NCI-H2081 treated with DMSO at 0.1 percent for 48 hours (cell line): ENCODE measurements at places on chromosomes 1 and 21.

DNA sequence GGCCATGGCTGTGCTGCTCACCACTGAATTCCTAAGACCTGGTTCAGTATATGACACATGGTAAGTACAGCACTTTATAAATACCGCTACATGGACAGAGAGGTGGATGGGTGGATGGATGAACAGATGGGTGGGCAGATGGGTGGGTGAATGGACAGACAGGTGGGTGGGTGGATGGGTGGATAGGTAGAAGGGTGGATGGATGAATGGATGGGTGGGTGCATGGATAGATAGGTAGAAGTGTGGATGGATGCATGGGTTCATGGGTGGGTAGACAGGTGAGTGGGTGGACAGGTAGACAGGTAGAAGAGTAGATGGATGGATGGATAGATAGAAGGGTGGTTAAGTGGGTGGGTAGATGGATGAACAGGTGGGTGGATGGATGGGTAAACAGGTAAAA, 54.8 kb downstream of the TMCO4 start:
- no peak for DNase-seq

GRCh38 chr1:226443033-226443432, 35.1 kb upstream of the PARP1 start:
- DNase-seq = no peak

- no peak for DNase-seq
Observed at GRCh38 chr1:238677567-238677966, 708.8 kb upstream of the CHRM3 start.

DNA sequence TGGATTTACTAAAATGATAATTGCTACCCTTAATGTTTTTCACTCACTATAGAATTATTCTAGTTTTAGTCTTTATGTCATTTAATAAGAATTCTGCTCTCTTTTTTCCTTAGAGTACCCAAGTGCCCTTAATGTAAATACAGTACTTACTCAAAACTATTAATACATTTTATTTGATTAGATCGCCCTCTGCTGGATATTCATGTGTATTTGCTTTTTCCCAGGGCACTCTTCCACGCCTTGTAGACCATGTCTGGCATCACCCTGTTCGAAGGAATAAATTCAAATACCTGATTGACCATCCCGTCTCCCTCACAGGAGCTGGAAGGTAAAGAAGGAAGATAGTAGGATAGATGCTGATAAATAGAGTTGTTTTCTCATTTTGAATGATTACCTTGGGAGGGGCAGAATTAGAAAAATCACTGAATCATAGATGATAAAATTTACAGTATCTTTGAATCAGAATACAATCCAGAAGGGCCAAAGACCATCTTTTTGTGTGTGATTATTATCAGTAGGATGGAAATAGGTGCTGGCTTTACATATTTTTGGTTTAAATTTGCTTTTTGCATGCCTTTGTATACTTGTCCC, 4.1 kb downstream of the AXDND1 start:
- peak; percentile 63 for DNase-seq

- no peak for DNase-seq
Observed at GRCh38 chr1:151972542-151973248, 21.0 kb downstream of the S100A10 start.

DNA sequence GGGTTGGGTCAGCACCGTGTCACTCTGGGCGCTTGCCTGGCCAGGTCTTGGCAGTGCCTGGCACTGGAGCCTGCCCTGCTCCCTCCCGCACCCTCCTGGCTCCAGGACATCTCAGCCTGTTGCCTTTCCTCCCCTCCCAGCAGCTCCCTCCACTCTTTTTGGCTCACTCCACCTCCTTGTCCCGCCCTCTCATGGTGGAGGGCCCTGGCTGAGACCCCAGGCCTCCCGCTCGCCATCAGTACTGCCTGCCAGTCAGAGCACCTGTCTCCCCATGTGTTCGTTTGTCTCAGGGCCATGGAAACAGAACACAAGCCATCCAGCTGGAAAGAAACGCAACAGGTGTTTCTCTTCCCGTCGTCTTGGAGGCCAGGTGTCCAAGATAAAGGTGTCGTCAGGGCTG, 61.0 kb downstream of the B3GALT5 start:
- no peak for DNase-seq

GRCh38 chr1:193494368-193494767, 308.0 kb upstream of the B3GALT2 start:
- no peak for DNase-seq

- no peak for DNase-seq
Observed at GRCh38 chr1:118300808-118301207, 115.8 kb upstream of the SPAG17 start.

DNA sequence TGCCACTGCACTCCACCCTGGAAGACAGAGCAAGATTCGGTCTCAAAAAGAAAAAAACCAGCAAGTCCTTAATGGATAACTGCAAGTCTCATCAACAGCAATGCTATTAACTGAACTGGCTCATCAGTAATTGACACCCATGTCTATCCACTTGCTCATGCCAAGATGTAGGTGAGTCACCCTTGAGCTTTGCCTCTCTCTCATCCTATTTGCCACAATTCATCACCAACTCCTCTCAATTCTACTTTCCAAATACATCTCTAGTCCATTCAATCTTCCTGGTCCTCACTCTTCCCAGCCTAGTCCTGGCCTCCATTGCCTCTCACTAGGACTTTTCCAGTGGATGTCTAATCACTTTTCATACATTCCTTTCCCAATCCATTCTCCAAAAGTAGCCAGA, 103.7 kb upstream of the PRMT6 start:
- DNase-seq = no peak

DNA sequence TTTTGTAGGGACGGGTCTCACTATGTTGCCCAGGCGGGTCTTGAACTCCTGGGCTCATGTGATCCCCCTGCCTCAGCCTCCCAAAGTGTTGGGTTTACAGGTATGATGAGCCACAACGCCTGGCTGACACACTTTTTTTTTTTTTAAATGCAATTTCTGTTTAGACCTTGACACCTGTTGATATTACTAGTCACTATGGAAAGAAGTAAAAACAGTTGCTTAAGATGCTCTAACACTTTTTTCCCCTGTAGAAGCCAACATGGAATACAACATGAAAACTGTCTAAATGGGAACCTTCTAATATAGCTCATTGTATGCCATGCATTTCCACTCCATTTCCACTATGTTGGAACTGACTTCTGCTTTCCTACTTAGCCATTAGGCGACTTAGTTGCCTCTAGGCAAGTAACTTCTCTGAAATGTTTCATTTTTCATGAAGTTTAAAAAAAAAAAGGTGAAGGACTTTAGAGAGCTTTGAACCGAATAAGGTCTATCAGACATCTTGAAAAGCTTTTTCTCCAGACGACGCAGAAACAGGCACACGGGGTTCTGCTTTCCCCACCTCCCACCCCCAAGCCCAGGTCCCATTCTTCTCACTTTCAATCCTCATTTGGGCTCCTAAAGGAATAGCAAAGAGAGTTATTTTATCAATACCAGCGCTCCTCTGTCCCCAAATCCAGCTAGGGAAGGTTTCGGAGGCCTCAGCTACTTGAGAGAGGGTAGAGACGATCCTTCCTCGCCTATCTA, 648 bp upstream of the DR1 start:
- DNase-seq = no peak

- no peak for DNase-seq
Observed at GRCh38 chr1:983798-984475, 2.0 kb upstream of the PERM1 start.

DNA sequence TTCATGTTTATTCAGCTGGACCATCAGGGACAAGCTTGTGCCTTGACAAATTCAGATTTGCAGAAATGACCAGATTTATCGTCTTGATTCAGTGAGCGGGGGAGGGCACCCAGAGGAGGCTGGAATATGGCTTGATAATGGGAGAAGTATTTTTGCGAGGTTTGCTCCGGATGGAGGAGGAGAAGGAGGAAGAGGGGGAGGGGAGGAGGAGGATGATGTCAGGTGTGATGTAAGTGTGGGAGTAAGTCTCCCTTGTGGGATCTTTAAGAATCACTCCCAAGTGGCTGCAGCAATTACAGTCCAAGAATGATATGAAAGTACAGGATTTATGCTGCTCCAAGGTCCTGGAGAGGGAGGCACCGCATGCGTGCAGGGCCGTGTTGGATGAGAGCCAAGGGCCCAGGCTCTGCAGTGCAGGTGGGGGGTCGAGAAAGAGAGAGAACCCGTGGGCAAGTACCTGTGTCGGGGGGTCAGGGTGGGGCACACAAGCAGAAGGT, 5.6 kb upstream of the ZNF496 start:
- no peak for DNase-seq

DNA sequence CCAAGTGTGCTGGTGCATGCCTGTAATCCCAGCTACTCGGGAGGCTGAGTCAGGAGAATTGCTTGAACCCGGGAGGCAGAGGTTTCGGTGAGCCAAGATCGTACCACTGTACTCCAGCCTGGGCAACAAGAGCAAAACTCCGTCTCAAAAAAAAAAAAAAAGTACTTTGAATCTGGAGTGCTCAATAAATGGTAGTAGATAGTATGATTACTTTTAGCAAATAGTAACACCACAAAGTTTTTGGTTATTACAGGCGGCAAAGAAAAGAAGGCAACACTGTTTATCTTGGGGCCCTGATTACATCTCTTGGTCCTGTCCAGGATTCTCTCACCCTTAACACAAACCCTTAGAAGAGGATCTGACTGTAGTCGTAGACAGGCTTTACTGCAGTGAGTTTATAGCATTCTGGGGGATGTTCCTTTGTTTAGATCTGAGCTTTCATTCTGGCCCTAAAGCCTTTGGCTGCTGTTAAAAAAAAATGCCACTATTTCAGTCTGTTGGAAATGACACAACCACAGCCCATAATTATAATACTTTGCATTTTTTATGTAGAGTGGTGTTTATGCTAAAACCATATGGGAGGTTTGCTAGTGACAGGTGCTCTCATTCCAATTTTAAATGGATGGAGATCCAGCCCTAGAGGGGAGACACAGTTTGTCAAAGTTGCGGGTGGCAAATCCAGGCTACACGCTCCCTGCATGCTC, 79.7 kb upstream of the SLC2A1 start:
- DNase-seq = no peak

DNA sequence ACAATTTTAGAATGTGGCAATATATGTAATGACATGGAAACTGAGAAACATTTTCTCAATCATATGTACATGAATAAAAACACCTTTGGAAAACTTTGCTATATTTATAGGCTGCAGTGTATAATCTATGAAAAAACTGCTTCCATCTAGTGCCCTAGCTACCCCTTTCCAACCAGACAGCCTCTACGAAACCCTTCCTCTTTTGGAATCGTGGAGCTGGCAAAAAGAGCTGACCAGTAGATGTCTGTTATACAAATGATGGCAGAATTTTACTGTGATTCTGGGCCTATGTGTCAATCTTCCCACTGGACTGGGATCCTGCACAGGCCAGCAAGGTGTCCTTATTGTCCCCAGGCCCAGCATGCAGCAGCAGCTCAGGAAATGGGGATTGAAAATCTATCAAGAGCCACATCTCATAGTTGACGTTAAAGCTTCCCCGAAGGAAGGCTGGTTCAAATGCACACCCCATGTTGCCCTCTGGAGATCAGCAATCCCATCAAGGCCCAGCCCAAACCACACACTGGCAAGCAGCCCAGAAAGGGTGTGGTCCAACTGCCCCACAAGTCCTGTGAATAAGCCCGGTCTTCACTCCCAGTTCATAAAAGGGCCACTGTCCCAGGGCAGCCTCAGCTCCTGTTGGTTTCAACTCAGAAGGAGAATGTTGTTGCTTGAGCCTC, 8.8 kb upstream of the FAM20B start:
- DNase-seq = no peak

DNA sequence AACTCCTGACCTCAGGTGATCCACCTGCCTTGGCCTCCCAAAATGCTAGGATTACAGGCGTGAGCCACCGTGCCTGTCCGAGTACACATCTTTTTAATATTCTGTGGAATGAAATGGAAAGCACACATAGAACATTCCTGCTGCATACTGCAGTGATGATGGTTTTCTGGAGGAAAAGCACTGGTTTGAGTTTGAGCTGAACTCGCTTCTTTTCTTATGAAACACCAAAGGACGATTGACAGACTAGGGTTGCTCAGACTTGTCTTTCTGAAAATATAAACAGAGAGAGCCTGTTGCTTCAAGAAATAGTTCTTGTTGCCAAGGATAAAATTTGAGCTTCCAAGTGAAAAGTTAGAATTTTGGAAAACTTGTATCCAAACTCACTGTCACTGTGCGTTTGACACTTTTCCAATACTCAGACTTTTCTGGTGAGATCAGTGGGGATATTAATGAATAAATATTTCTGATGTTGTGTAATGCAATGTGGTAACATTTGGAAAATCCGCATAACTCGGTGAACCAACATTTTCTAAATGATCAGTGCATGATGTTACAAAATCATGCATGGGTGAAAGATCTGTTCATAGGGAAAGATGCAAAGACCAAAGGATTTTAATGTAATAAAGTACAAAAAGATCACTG, 15.0 kb upstream of the ERMAP start:
- no peak for DNase-seq

GRCh38 chr1:169098380-169098779, 8.1 kb upstream of the ATP1B1 start:
- no peak for DNase-seq

DNA sequence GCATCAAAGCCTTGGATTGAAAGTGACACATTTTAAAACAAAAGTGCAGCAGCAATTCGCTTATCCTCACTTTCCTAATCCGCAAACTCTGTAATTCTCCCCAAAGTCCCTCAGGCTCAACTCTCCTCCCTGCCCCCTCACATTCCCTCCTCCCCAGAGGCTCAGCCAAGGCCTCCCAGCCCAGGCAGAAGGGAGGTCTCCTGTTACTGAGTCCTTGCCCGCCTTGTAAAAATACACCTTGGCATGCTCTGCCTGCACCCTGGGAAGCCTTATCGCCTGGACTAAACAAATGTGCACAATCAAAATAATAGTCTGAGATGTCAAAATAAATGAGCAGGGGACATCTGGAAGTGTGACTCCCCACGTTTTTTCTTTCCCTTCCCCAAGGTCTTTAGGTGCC, 109.7 kb downstream of the PLXNA2 start:
- no peak for DNase-seq

DNA sequence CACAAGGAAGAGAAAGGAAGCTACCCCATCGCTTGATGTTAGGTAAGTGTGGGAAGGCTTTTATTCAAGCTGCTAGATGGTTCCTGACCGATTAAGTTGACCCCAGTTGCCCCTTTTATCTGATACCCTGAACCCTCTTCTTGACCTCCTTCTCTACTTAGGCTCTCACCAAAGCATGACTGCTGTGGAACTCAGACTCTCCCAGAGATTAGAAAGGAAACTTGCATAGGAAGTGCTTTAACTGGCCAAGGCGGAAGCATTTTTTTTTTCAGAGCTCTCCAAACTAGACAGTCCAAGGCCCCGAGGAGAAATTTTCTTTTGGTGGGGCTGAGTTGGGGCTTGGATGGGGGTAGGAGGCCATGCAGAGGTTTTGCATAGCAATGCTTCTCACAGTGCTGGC, 101.3 kb upstream of the USP24 start:
- DNase-seq = no peak

DNA sequence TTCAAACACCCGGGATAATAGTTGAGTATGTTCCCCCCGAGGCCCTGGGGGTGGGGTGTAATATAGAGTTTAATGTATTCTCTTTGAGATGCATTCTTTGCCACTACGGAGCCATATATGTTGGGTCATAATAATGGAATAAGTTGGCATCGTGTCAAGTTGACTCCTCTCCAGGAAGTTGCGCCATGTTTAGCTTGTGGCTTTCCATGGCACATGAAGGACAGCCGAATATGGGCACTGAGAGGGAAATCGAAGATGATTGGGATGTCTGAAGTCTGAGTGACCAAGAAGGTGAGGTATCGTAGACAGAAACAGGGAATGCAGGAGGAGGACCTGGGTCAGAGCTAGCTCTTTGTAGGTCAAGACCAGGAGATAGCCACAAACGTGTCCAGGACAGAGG, 92.6 kb downstream of the PAX7 start:
- no peak for DNase-seq
